Activated CD8-positive, alpha-beta memory T cell treated with anti-CD3 and anti-CD28 coated beads for 4 hours (primary cell): ENCODE measurements at places on chromosomes 4 and X.

GRCh38 chrX:76987381-76987780 lies 459.8 kb upstream of the FGF16 start:
- DNase-seq, result no peak

- DNase-seq, result no peak
Measured at GRCh38 chr4:71498002-71498401, 159.2 kb downstream of the SLC4A4 start.

GRCh38 chrX:123884809-123885408 lies 25.1 kb downstream of the XIAP start:
- DNase-seq, result no peak

- no peak for DNase-seq
Measured at GRCh38 chrX:122113376-122113775, 1066.0 kb downstream of the GLUD2 start.

DNA sequence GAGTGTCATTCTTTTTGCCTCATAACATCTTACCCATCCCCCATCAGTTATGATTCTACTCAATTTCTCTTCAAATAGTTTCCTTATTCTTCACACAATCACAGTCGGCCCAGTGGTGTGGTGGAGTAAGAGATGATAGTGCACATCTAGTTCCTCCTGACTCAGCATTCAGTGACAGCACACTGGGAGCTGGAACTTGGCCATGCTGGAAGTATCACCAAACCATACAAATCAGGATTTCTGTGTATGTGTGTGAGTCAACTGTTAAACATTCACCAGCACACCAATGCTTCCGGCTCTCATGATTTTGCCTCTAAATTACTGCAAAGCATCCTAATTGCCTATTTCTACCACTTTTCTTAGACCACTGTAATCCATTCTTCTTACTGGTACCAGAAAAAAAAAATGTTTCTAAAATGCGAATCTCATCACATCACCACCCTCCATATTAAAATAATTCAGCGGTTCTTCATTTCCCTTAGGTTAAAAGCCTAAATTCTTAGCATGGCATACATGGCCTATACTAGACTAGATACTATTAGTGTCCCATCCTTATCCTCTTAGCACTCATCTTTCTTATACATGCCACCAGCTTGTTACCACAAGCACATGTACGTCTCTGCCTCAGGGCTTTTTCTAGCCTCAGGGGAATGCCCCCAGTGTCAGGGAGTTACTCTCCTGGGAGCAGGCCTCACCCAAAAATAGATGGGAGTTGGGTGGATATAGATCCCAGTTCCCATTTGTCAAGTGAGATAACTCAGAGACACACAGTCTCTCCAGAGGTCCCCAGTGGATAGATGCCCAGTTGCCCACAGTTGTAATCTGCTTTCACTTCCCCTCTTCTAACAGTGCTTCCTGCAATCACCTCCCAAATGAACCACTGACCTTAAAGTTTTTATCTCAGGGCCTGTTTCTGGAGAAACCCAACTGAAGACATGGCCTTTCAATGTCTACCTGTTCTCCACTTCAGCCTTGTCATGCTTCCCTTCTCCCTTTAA lies 49.2 kb upstream of the DDX53 start:
- DNase-seq, result no peak

GRCh38 chr4:81666491-81666890 lies 194.8 kb upstream of the RASGEF1B start:
- no peak for DNase-seq

- no peak for DNase-seq
Measured at GRCh38 chrX:18394477-18394876, 30.9 kb upstream of the CDKL5 start.

DNA sequence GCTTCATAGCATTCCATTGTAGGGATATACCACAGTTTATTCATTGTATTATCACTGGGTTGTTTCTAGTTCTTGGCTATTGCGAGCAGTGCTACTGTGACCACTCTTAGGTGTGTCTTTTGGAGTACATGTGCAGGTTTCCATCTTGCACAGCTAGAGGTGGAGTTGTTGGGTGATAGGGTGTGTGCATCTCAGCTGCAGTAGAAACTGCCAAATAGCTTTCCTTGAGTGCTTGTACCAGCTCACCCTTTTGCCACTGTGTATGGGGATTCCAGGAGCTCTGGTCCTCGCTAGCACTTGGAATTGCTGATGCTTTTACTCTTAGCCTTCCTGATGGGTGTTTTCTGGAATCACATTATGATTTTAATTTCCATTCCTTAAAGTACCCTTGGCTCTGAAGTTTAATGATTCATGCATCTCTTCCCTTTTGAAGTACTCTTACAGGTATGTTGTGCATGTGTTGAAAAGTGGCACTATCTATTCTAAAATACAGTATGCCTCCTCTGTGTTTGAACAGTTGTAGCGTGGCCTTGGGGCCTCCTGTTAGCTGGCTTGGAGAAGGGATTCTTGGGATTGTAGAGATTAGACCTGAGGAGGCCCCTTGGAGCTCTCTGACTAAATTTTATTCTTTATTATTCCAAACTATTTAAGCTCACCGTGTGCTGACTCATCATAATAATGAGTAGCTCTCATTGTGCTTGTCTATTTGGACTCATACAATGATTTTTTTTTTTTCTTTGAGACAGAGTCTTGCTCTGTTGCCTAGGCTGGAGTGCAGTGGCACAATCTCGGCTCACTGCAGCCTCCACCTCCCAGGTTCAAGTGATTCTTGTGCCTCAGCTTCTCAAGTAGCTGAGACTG lies 38.4 kb downstream of the HTT start:
- no peak for DNase-seq

DNA sequence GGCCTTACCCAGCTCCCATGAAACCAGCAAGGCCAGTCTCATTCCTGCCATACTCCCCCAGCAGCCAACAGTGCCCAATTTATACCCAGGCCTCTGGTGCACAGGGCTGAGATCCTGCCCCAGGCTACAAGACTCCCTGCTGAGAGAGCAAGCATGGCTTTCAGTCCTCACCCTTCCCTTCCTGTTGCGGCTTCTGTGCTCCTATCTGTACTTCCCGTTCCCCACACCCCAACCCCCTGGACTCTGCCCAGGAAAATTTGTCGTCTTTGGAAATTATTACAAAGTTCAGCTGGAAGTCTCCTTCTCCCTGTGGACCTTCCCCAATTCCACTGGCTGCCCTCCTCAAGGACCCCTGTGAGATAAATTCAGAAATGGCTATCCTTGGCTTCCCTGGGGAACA lies 84.1 kb upstream of the GK2 start:
- DNase-seq, result no peak

DNA sequence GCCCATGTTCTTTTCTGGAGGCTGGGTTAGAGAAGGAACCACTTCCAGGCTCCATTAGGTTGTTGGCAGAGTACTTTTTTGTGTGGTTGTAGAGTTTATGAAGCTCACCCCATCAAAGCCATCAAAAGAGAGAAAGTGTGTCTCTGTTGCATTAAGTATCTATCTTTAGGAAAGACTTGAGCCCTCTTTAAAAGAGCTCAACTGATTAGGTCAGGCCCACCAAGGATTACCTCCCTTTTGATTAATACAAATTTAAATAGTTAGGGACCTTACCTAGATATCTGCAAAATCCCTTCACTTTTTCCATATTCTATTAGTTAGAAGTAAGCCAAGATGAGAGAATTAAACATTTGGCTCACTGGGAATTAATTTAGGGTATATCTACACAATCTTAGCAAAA lies 460.4 kb downstream of the PPARGC1A start:
- no peak for DNase-seq

GRCh38 chr4:185144601-185145240 lies 1.7 kb downstream of the SLC25A4 start:
- DNase-seq, result no peak
